ENCODE measurements at places on chromosomes 3 and 15.

- no peak for DNase-seq
Measured at GRCh38 chr3:179081885-179082284, 10.3 kb upstream of the ZMAT3 start.

DNA sequence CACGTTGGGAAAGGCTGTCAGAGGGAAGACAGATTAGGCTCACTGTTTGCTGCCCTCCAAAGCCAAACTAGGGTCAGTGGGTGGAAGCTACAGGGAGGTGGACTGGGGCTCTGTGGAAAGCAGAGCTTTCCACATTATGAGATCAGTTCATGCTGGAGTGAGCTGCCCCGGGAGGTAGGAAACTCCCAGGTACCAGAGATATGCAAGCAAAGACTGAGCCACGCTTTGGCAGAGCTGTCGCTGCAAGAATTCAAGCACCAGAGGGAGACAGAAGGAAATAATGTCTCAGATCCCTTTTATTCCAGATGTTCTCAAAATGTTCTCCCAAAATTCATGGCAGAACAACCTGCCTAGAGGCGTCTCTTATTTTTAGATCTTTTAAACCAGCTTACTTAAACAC, 286.6 kb downstream of the WDR72 start:
- no peak for DNase-seq

GRCh38 chr3:3799173-3800079, at the start of gene LRRN1:
Gene LRRN1 (plus strand): TSS chr3:3799431. CDS start chr3:3844642, 45,211 bp downstream.
- peak; percentile 50 for DNase-seq

- DNase-seq = no peak
Measured at GRCh38 chr15:48584090-48584811, 61.3 kb downstream of the FBN1 start.

GRCh38 chr15:60526127-60526616, 47.2 kb upstream of the ICE2 start:
- DNase-seq = no peak

- no peak for DNase-seq
Measured at GRCh38 chr3:153354641-153355040, 192.6 kb downstream of the RAP2B start.

- no peak for DNase-seq
Measured at GRCh38 chr15:80931721-80932512, 57.7 kb downstream of the MESD start.

GRCh38 chr3:4533489-4534443, 40.6 kb downstream of the ITPR1 start:
- DNase-seq = no peak

DNA sequence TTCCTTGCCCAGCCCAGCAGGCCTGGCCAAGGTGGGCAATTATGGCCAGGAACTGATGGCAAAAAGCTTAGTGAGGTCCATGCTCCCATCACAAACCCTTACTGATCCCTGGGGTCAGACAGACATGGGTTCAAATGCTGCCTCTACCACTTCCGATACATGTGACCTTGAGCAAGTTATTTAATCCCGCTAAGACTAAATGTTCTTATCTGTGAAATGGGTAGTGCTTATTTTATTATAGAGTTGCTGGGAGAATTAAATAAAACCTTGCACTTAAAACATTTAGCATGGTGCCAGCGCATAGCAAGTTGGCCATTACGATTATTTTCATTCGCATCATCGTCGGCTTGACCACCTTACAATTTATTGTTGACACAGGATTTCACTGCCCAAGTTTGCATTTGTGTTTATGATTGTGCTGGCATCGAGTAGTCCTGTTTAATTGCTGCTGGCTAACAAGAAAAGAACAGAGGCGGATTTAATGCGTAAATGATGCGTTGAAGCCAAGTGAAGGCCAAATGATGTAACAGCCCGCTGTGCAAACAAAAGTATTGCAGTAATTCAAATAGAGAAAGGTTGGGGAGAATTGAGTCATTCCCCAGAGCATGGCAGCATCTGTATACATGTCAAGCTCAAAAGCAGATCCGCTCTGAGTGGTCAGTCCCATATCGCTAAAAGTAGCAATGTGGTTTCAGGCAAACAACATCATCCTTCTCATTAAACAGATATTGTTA, 7.3 kb upstream of the FURIN start:
- DNase-seq = peak; percentile 48

DNA sequence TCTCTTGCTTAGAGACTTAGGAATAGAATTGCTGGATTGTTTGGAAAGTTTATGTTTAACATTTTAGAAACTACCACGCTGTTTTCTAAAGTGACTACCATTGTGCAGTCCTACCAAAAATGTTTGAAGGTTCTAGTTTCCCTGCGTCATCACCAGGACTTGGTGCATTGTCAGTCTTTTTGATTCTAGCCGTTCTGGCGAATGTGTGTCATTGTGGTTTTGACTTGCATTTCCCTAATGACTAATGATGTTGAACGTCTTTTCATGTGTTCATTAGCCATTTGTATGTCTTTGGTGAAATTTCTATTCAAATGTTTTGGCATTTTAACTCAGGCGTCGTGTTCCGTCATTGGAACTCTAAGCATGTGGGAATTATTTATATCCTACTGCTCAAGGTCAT, 58.0 kb downstream of the CHD2 start:
- no peak for DNase-seq

DNA sequence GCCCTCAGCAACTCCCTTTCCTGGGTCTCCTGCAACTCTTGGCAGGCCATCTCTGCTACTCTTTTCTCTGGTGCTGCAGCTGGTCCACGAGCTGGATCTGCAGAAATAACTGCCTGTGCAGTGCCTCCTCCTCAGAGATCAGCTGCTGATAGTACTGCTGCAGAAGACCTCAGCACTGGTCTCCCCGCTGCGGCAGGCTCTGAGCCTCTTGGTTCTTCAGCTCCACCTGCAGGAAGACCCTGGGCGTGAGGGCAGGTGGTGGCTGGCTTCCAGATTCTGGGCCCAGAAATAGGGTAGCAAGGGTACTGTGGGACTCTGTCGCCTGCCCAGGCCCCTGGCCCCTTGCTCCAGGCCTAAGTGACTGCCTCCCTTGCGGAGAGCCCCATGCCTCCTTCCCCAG, 79.7 kb upstream of the C2CD4B start:
- no peak for DNase-seq

- DNase-seq = peak; percentile 6
Measured at GRCh38 chr3:151008699-151009098, 36.2 kb upstream of the CLRN1 start.

- no peak for DNase-seq
Measured at GRCh38 chr3:42488687-42489086, 13.8 kb upstream of the VIPR1 start.

- peak; percentile 1 for DNase-seq
Measured at GRCh38 chr15:39833515-39833981, 50.9 kb upstream of the FSIP1 start.

DNA sequence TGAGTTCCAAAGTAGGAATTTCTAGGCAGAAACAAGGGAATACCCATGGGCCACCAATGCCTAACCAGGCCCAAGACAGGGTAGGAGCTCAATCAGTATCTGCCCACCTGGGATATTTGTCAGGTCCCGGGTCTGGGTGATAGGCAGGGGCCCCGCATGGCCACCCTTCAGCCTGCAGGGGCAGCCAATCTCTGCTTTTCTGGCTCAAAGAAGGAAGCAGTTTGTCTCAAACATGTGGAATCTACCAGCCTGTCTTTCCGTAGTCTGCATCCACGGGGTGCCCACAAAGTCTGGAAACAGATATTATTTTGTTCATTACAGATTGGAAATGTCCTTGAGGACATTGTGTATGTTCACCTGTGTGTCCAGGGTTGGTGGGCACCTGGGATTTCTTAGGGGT, 56.2 kb downstream of the CEMIP start:
- DNase-seq = no peak

GRCh38 chr3:31772272-31772671, 208.8 kb downstream of the OSBPL10 start:
- no peak for DNase-seq

GRCh38 chr3:159760046-159760445, 228.6 kb upstream of the IL12A start:
- DNase-seq = no peak

- DNase-seq = no peak
Measured at GRCh38 chr3:106534206-106534605, 665.4 kb upstream of the CBLB start.

- no peak for DNase-seq
Measured at GRCh38 chr3:78879295-78879860, 888.4 kb downstream of the ROBO1 start.

- no peak for DNase-seq
Measured at GRCh38 chr15:82044373-82045178, 1.2 kb downstream of the MEX3B start.

DNA sequence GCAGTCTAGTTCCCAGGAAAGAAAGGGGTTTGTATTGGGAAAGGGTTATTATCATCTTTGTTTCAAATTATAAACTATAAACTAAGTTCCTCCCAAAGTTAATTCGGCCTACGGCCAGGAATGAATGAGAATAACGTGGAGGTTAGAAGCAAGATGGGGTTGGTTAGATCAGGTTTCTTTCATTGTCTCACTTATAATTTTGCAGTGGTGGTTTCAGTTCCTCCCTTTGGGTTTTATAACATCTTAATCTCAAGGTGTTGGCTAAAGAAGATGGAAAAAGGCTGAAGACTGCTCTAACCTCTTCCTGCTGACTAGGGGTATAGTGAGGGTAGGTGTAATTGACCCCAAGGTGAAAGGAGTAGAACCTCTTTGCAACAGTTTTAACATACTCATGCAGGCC, 1050.7 kb downstream of the OTOL1 start:
- DNase-seq = no peak

GRCh38 chr15:39461536-39462130, 119.2 kb upstream of the THBS1 start:
- no peak for DNase-seq

DNA sequence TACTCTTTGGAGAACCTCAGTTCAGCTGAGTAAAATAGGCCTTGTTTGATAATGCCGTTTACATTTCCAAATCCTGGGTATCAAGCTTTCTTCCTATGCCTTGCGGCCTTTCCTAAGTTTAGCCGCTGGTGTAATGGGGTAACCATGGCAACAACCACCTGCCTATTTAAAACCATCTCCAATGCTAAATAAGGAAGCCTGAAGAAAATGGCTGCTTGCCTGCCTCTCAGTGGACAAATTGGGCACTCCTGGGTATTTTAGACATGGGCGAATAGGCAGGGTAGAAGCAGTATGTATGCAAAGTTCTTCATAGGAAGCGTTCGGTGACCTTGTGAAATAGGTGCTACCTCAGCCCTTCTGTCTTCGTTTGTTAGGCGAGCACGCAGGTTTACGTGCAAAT, 122.7 kb downstream of the DGKG start:
- DNase-seq = peak; percentile 24

DNA sequence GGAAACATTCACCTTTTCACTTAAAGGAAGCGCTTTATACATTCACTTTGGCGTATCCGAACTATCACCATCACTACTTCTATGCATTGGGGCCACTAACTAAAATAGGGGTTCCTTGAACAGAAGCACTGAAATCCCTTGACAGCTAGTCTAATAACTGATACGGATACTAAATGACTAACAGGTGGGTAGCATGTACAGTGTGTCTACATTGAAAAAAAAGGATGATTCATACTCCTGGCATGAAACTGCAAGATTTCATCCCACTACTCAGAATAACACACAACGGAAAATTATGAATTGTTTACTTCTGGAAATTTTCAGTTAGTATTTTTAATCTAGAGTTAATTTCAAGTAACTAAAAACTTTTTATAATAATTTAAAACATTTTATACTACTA, 96.7 kb downstream of the SMARCC1 start:
- DNase-seq = no peak

GRCh38 chr3:186526256-186526606, 17.9 kb downstream of the CRYGS start:
- no peak for DNase-seq

DNA sequence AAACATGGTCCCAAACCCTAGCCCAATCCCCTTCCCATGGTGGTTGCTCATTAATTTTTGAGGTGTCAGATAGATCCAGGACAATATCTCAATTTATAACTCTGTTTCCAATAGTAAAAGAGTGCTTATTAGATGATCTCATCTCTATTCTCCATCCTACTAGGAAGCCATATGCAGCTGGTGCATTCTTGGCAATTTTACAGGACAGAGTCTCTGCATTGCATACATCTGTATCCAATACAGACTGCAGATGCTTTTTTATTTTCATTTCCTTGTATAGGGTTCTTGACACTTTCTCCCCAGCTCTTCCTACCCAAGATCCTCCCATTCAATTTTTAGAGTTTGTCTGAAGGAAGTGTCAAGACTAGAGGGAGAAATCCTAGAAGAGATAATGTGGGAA, 194.8 kb upstream of the DPH6 start:
- no peak for DNase-seq

GRCh38 chr15:32694222-32694983, 23.4 kb upstream of the GREM1 start:
- DNase-seq = no peak

GRCh38 chr3:139608924-139609323, 68.8 kb downstream of the NMNAT3 start:
- DNase-seq = no peak

- DNase-seq = peak; percentile 42
Measured at GRCh38 chr3:194633349-194634004, at the start of gene TMEM44. Gene TMEM44 (minus strand): TSS chr3:194633419. CDS start chr3:194633215, 204 bp downstream.

DNA sequence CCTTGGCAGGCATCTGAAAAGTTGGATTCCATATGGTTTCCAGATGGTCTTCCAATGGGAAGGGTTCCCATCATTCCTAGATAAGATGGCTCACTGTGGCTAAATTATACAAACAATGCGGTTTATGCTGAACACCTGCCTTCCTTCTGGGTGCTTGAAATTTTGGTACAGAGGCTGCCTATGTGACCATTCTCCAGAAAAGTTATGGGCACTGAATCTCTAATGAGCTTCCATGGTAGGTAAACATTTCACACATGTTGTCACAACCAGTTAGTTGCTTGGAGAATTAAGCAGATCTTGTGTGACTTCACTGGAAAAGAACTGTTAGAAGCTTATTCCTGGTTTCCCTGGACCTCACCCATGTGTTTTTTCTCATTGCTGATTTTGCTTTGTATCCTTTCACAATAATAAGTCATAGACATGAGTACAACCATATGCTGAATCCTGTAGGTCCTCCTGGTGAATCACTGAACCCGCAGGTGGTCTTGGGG, 30.1 kb downstream of the PLOD2 start:
- no peak for DNase-seq

- DNase-seq = no peak
Measured at GRCh38 chr15:71844916-71845315, 34.6 kb downstream of the NR2E3 start.

GRCh38 chr3:187902041-187902471, 156.8 kb upstream of the BCL6 start:
- DNase-seq = no peak

All from NCI-H1092 (cell line).